Right atrium auricular region (tissue), 2 donors: ENCODE measurements at places on chromosomes 1 and 21. TPM values are rescaled to one million over a fixed set of nuclear protein-coding genes. Genes with fewer than 3 reads are reported as not detected.

GRCh38 chr1:21662426-21663247, 6.5 kb downstream of the RAP1GAP start:
- DNase-seq: no peak

GRCh38 chr1:44348061-44348485, 7.0 kb downstream of the ERI3 start:
- no peak for DNase-seq

DNA sequence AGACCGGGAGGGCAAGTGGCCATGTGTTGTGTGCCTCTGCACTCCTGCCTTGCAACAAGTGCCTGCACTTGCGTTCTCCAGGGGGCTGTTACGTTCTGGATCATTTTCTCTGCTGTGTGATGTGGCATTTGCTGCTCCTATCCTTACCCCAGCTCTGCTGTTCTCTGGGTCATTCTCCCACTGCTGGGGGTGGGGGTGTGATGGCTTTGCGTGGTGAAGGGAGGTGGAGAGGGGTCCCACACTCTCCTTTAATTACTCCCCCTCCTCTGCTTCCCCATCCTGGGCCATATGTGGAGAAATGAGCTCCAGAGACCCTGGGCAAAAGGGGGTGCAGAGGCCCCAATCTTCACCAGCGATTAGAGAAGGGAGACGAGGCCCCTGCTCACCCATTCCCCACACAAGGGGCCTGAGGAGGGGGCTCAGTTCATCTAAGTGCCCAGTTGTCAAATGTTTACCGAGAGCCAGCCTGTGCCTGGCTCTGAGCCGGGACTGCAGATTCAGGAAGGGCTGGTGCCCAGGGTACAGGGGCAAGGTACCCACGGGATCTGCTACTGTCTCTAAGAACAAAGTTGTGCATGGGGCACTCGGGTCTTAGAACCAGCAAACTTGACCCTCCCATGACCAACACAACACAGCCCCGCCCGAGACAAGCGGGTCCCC, 355.4 kb downstream of the PTPRU start:
- DNase-seq: no peak

DNA sequence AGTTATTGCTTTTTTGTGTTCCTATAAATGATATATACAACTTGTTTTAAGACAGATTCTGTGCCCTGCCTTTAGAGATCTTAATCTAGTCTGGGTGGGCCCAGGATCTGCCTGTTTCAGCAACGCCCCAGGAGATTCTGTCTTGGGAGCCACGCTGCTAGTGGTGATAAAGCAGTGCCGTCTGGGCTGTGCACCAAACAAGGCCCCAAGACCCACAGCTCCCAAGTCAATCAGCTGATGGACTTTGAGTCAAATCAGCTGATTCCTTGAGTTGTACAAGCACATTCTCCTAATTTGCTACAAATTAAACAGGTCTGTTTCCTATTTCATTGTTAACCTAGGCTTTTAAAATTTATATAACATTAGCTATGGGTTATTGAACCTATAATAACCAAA, 15.7 kb upstream of the SLC44A3 start:
- DNase-seq: no peak

DNA sequence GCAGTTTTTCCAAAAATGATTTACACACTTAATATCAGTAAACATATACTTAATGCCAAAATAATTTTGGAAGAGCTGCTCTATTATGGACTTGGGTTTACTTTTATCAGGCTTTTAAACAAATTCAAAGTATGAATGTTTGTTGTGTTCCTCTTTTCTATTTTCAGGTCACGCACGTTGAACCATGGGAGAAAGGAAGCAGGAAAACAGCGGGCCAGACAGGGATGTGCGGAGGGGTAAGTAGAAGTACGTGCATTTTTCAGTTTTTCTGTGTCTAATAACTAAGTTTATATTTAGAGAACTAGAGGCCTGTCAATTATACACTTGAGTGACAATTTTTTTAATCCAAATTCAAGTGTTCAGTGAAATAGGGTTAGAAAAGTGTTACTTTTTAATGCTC, 3.4 kb downstream of the PRPF38B start:
- no peak for DNase-seq

GRCh38 chr1:235980976-235981375, 83.9 kb downstream of the NID1 start:
- no peak for DNase-seq

DNA sequence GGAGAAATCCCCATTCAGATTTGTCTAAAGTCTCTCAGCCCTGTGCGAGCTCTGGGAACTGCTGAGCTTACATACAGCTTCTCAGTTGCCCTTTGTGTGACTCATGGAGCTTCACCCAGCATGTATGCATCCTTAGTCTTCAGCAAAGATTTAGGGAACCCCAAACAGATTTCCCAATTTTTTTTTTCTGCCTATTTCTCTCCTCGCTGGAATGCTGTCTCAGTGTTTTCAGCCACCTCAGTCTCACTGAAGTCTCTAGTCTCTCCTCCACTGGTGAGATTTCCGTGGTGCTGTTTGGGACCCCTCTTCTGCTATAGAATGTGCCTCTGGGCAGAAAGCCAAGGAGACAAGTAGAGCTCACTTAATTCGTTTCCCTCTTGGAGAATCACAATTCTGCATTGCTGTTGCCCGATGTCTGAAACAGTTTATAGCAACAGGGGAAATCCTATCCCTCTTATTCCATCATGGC, 28.1 kb upstream of the TXLNA start:
- DNase-seq: no peak

GRCh38 chr1:69377507-69377906, 190.2 kb upstream of the LRRC7 start:
- DNase-seq: no peak

SH3BGR gene
- total RNA-seq: 75.7 TPM

LRRC8C gene
- 11.5 TPM for total RNA-seq

CCDC185 gene
- total RNA-seq: not detected

GORAB gene
- total RNA-seq: 4.9 TPM

DYNLT5 gene
- 0.85 TPM for total RNA-seq

C1orf226 gene
- 7.0 TPM for total RNA-seq
